ENCODE measurements at places on chromosomes 3 and 15.

DNA sequence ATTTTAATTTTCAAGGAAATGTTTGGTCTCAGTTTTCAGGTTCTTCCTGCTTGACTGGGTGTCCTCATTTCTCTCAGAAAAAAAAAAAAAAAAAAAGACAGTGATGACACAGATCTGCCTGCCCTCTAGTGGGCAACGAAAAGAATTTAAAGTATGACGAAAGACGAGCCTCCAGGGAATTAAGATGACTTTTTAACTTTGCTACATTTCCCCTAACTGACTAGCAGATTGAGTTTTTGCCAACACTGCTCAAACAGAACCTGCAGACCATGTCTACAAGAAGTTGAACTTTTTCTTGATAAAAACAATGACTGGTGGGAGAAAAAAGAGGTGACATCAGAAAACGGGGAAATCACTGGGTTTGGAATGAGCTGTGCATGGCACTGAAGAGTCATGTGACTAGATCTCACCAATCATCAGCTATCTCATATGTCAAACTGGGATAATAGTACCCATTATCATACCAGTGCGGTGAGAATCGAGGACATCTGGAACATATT, 40.8 kb downstream of the EOMES start:
- DNase-seq, result peak; percentile 35

- no peak for DNase-seq
Observed at GRCh38 chr3:117063930-117064329, 354.4 kb downstream of the TUSC7 start.

DNA sequence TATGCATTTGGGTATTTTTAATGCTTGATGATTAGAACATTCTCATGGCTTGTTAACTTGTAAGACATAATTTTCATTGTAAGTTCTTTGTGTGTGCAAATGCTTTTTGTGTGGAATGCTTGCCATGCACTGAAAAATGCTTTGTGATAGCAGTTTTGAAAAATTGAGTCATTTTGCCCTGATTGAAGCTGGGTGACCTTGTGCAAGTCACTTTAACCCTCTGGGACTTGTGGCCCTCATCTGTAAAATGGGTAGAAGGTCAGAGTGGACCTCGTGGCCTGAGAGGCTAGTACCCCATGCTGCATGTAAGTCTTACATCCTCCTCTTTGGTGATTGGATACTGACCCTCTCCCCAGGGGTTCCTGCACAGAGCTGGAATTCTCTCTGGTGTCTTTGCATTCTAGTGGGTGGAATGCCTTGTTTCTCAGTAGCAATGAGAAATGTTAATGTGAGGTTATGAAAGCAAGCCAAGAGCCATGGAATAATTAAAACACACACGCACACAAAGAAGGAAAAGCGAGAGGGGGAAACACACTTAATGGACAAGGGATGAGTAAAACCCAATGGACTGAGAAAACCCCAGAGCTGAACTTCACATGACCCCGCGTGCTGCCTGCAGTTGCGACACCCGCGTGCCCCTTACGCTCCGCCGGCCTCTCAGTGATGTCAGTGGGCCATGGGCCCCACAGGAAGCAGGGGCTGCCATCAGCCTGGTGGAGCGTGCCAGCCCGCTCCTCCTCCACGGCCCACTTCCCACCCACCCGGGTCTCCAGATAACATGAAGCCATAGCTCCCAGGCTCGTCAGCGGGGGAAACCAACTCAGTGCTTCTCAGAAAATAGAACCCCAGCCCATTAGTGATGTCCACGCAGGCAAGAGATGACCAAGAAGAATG, 44.0 kb downstream of the SMAD3 start:
- DNase-seq, result no peak

DNA sequence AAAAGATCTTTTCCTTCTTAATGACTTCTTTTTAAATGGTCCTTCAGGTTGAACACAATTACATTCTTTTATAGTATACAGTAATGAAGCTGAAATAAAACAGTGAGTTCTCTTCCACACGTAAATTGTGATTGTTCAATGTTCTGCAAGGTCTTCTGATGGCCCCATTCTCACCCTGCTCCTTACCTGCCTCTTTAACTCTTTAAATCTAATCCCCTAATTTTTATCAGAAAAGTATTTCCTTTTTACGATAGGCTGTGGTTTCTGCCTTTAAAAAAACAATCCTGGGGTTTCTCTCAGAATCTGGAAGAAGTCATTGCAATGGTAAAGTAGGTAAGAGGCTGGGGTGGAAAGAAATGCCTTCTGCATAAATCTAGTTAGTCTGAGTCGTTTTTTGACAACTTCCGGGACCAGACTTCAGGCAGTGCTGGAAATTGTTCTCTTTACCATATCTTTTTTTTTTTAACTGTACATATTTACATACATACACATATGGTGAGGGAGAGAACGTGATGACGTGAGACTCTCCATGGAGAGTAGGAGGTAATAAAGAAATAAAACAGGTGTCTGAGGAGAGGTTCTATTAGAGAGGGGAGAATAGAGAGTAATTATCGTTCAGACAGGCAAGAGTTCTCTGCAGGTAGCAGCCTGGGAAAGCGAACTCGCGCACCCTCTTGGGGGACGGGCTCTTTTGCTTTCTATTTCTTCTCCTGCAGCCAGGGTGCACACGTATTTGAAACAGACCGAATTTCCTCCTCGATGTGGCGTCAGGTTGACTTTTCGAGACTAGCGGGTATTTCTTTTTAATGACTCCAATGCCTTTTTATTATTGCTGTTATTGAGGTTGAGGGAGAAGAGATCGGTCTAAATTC, at the start of gene SIDT1:
SIDT1 (plus strand) TSS at position 730 of the 872 bp plus-strand sequence. CDS start 467 bp downstream, outside the sequence.
- DNase-seq, result peak; percentile 44

DNA sequence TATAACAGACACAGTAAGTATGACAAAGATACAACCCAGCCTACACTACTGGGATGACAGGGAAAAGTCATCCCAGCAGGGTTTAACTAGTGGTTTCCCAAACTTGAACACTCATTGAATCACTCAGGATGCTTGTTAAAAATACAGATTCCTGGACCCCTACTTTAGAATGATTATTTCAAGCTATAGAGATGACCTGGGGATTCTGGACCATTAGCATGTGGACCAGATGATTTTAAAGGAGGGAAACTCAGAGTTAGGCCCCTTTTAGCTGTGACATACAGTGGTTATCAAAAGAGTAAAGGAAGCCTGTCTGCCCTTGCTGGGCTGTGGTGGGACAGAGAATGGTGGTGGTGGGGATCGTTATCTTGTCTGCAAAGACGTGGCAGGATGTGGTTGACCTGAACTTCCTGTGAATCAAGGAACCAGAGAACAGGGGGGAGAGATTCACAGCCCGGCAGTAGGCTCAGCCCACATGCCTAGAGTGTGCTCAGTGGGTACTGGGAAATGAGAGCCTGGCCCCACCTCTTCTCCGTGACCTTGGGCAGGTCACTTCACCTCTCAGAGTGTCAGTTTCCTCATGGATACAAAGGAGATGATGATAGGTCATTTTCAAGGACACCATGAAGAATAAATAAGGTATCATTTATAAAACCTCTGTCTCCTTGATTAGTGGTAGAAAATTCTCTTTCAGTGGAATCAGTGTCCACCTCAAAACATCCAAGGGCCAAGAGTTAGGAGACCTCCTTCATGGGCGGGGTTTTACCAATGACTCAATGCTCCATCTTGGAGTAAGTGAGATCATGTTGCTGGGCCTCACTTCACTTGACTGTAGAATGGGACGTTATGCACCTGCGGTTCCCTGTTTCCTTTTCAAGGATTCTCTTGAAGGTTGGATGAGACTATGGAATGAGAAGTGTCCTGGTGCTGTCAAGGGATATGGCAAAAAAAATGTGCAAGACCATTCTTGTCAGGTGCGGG, 306.5 kb downstream of the RPLP1 start:
- peak; percentile 60 for DNase-seq

DNA sequence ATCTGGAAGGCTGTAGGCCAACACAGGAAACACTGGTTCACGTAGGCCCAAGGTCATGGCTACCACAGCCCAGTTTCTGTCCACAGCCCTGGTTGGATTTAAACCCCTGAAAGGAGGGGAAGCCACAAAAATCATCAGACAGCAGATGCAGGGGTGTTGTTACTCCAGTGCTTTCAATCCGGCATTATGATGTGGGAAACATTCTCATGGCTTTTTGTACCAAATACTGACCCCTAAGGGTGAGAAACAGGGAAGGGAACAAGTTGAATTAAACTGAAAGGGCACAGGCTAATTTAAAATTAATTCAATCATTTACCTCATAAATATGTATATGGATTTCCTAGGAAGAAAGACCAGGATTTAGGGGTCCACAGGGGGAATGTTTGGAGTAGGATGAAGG, 375.6 kb downstream of the CTNNB1 start:
- DNase-seq, result no peak

DNA sequence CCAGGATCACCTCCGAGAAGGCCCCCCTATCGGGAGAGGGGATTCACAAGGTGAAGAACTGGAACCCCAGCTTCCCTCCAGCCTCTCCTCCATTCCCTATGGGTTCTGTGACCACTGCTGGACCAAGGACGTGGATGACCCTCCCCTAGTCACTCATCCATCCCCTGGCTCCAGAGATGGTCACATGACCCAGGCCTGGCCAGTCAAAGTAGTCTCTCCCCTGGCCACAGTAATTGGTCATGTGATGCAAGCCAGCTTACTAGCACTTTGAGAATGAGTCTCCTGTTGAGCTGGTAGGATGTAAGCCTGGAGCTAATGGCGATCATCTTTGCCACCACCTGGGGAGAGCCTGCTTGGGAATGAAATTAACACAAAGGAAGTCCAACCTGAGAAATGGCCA, 3.9 kb downstream of the CAMK1 start:
- no peak for DNase-seq

DNA sequence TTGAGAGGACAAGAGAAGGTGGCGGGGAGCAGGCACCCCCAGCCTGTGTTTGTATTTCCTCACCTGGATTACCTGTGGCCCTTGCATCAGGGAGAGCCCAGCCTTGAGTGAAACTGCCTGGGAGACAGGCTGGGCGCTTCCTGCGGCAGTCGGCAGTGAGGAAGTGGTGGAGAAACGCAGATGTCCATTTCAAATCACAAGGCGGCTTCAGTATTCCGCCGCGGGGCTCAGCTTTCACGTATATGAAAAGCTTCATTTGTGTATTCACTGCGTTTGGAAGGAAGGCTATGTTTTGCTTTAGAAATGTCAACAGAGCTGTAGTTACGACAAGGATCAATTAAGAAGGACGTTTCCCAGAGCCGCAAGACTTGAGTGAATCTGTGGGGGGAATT, 167.4 kb upstream of the CTDSPL start:
- DNase-seq, result no peak

DNA sequence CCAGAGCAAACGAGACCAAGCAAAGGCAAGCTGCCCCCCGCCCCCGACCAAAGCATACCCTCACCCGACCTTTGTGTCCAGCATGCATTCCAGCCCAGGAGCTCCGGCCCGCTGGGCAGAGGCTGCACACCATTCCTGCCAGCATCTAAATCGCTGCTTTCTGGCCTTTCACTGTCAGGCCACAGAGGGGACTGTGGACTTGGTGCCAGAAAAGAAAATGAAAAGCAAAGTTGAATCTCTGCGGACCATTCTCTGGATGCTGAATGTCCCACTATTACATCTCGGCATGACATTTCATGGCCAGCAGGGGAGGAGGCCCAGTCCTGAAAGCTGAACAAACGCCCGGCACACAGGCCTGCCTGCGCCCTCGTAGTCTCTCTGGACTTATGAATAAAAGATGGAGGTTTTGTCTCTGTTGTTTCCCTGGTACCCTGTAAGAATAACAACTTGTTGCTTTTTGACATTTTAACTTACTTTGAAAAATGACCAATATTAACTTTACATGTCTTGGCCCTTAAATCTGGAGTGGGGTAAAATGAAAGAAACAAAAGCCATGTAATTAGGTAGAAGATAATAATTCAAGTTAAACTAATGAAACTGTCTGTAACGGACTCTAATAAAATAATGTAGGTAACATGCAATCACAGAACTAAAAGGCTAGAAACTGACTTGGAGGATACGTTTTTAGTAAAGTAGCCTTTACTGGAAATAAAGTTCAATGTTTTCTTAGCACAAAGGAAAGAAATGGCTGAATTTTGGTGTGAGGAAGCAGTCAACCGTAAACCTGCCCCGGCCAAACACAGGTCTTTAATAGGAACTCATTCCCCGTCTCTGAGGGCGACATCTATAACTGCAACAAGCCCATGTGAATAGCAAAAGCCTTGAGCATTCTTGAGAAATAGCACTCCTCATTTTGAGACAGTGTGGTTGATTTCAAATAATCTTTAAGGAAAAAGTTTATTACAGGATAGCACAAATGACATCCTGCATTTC, 12.7 kb downstream of the IL17RD start:
- DNase-seq, result no peak

DNA sequence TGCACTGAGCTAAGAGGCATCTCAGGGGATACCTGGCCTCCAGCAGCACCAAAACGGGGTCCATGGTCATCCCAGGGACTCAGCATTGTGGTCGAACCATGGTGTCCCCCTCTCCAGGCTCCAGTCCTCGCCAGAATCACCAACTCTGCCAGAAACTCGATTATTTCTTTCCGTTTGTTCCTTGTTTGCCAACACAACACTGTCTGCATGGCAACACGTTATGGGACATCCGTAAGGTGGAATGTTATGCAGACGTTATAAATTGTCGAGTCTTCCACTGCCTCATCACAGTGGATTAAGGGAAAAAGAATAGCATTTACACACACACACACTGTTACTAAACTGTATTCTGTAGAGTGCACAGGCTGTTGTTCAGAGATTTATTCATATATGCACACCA, 52.5 kb upstream of the RPL32 start:
- DNase-seq, result no peak

DNA sequence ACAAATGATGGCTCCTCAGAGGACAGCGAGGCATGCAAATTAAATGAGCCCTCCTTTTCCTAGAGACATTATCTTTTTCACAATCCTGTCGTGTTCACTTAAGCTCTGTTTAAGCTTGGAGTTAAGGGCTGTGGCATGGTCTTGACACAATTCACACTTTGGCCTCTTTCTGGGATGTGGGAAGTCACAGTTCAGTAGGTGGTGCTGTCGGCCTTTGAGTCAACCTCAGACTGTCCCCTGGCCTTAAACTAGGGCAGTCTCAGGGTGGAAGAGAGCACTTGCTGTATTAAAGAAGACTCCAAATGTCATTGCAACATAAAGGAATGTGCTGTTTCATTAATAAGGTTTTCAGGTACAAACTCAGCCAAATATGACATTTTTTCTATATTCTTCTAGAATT, 351.0 kb downstream of the MCTP2 start:
- DNase-seq, result peak; percentile 9

- DNase-seq, result no peak
Observed at GRCh38 chr3:24129549-24129948, 184.5 kb downstream of the NR1D2 start.

DNA sequence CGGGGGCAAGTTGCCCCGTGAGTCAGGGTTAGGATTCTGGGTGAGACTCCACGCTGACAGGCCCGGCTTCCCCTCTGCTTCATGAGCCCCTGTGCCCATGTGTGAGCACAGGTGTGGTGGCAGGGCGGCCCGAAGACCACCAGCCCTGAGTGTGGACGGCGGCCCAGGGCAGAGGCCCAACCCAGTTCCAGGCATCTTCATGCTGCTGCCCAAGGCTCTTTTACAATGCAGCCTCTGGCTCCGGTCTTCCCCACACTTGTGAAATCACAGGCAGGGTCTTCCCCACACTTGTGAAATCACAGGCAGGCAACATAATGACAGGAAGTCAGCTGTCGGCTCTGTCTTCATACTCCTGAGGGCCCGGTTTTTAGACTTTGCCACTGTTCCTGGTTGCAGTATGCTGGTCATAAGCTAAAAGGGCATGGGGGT, 78.8 kb downstream of the AAGAB start:
- peak; percentile 40 for DNase-seq

Measured in GM18507 (cell line).